ENCODE measurements at places on chromosomes 6 and 20.
A peak's percentile ranks its signal among the peaks of the same experiment; 100 is the strongest.

DNA sequence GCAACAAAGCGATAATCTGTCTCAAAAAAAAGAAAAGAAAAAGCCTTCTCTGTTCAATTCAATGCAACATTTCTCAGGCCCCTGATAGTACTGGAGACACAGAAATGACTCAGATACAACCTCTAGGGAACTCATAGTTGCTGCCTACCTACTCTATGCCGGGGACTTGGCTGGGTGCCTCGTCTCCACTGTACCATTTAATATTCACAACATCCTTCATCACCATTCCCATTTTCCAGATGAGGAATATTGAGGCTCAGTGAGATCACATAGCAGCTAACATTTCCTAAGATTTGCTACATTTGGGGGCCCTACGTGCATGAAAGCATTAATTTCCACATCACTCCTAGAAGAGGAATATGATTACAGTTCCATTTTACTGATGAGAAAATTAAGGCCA is 7.5 kb downstream of the NOL4L start:
- no peak for DNase-seq

DNA sequence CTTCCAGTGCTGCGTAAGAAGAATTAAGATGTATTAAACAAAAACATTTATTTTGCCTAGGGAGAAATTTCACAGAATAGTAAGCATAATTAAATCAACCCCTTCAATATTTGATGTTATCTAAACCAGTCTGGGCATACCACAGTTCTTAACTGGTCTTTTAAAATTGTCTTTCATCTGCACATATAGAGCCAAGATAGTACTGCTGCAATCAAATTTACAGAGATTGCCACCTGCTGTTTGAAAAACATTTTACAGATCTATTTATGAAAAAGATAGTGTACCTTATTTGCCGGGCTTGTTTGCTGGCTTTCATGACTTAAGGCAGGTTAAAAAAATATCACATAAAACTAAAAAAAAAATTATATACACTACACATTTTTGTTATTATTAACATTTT is 323.2 kb downstream of the ADGRB3 start:
- DNase-seq: no peak

GRCh38 chr6:123838505-123839234 is 35.0 kb downstream of the NKAIN2 start:
- no peak for DNase-seq

DNA sequence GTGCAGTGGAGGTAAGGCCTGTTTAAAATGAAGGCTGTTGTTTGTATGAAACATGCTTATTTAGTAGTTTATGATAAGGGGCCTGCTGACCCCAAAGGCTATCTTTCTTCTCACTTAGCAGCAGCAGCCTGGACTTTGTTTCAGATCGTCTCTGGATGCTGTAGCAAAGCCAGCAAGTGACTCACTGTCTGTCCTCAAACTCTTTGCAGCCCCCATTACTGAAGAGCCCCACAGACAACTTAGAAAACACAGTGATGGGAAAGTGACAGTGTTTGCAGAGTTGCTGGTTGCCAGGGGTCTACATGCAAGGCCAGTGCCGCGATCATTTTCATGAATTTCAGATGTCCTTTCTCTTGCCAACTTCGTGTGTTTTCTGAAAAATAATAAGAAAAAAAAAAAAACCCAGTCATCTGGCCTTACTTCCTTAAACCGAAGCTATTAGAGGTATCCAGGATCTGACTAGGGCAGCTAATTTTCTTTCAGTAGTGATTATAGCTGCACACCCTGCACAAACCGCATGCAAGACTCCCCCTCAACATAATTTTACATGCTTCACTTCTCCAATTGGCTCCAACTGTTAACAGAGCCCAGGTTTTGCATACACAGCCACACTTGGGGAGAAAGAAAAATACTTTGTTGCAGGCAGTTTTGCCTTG is 11.6 kb upstream of the F13A1 start:
- no peak for DNase-seq

GRCh38 chr6:137188855-137189254 is 15.4 kb upstream of the IL22RA2 start:
- no peak for DNase-seq

DNA sequence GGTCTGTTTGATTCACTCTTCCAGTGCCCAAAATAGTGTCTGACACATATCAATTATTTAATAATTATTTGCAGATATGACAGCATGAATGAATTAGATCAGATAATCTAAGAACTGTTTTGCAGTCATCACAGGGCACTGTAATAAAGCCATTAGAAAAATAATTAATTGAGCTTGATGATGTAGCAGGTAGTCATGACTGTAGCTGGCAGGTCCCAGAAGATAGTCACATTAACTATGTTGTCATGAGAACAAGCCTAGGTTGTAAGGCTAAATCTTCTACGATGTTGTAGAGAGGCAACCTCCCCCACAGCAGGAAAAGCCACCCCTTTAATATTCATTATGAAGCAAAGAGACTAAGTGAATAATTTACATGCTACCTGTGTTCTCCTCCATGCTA is 243.9 kb upstream of the SPTLC3 start:
- no peak for DNase-seq

GRCh38 chr6:106077881-106078280 is 8.3 kb upstream of the PRDM1 start:
- DNase-seq: no peak

DNA sequence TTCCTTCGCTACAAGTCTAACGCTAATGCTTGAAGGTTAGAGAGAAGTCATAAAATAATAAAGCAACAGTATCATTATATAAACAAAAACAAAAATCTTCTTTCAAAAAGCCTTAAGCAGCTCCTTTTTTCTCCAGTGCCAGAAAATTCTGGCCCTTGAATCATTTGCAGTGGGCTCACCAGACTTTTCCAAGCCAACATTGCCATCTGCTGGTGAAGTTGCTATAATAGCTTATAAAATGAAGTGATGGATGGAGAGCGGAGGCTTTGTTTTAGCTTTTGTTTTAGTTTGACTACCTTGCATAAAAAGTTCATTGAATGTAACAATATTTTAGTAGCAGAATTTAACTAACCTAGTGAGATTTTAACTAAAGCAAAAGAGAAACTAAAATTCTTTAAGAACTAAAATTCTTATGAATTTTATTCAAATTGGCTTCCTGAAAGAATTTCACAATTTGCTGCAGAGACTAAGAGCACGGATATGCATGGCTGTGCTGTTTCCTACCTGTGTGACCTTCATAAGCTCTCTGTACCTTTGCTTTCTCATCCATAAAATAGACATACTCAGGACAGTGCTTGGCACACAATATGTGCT is 44.8 kb upstream of the SLC2A12 start:
- DNase-seq: peak; percentile 57

GRCh38 chr6:113143206-113143605 is 713.9 kb upstream of the MARCKS start:
- no peak for DNase-seq

- no peak for DNase-seq
Measured at GRCh38 chr20:61728326-61728725, 337.4 kb downstream of the TAF4 start.

DNA sequence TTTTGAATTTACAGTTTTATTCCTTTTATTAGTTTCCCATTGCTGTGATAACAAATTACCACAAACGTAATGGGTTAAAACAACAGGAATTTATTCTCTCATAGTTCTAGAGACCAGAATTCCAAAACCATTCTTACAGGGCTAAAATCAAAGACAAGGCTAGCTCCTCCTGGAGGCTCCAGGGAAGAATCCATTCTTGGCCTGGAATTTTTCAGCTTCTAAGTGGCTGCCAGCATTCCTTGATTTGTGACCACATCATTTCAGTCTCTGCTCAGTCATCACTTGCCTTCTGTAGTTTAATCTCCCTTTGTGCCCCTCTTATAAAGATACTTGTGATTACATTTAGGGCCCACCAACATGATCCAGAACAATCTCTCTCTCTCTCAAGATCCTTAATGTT is 897 bp upstream of the SEL1L2 start:
- DNase-seq: no peak

GRCh38 chr6:169501128-169501527 is 200.7 kb downstream of the WDR27 start:
- DNase-seq: no peak

DNA sequence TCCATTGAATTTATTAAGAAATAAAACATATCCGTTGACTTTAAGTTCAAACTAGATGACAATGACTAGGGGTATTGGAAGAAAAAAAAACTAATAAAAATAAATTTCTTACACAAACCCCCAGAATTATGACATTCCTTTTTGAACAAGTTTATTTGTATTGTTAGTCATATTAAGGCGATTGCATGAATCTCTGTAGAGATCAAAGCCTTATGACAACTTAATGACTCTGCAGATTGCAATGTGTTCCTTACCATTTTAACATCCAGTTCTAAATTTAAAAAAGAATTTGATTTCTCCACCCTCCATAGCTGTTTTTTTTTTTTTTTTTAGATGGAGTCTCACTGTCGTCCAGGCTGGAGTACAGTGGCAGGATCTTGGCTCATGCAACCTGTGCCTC is 189.8 kb upstream of the CEP162 start:
- DNase-seq: no peak

- no peak for DNase-seq
Measured at GRCh38 chr6:138593909-138594757, 94.8 kb upstream of the NHSL1 start.

- DNase-seq: no peak
Measured at GRCh38 chr6:16177881-16178280, 49.0 kb downstream of the MYLIP start.

GRCh38 chr20:2879146-2879545 is 5.9 kb downstream of the PTPRA start:
- DNase-seq: no peak

GRCh38 chr6:68774843-68775242 is 139.8 kb downstream of the ADGRB3 start:
- DNase-seq: no peak

GRCh38 chr20:11891077-11891775 is 26.5 kb upstream of the BTBD3 start:
- no peak for DNase-seq

GRCh38 chr6:136666041-136666440 is 115.8 kb upstream of the MAP7 start:
- no peak for DNase-seq

- DNase-seq: no peak
Measured at GRCh38 chr6:129369737-129370136, 340.2 kb downstream of the ARHGAP18 start.

- no peak for DNase-seq
Measured at GRCh38 chr6:149182262-149182661, 135.2 kb upstream of the TAB2 start.

DNA sequence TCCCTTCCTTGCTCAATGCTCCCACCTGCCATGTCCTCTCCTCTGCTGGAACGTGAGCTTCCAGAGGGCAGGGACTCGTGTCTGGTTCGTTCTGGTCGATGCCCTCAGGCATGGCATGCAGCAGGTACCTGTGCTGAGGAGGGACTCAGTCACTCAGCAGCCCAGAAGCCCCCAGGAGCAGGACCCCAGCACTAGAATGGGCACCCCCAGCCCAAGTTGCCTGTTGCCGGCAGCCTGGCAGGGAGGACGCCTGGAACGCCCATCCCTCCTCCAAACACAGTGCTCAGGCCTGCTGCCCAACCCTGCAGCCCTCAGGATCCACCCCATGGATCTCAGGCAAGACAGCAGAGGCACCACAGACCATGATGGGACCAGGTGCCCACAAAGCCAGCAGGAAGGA is 40.6 kb downstream of the BMP7 start:
- DNase-seq: no peak

DNA sequence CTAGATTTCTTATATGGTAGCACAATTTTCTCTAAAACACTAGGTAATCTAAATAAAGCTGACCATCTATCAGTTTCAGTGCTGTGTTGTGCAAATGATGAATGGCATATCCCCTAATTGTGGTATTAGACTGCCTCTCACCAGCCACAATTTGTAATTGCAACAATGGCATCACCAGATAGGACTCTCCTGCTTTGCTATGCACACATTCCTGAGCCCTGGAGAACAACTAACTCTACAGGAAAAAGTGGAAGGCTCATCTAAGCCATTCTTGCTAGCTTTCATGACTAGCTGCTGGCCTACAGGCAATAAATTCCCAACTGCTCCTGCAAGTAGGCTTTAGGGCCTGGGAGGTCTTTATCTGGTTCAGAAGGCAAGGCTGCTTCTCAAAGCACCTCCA is 974.1 kb downstream of the EYS start:
- DNase-seq: no peak

- no peak for DNase-seq
Measured at GRCh38 chr6:134374491-134375219, 56.7 kb upstream of the SGK1 start.

DNA sequence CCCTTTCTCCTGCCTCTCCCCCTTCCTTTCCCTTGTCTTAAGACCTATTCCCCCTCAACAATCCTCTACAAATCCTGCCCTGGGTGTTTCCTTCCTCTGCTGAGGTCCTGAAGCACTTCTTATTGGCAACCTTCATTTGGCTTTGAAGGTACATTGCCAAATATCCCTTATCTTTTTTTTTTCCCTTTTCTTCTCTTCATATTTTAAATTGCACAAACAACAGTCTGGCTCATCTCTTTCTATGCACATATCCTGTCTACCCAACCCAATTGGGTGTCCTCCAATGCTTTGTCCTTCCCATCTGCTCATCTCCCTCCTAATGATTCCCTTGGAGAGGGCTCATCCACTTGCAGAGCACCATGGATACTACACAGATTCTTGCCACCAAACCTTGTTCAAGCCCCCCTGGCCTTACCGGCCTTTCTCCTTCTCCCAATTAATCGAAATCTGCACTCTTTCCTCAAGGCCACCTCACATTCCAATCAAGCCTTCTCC is 537.9 kb upstream of the JARID2 start:
- no peak for DNase-seq

DNA sequence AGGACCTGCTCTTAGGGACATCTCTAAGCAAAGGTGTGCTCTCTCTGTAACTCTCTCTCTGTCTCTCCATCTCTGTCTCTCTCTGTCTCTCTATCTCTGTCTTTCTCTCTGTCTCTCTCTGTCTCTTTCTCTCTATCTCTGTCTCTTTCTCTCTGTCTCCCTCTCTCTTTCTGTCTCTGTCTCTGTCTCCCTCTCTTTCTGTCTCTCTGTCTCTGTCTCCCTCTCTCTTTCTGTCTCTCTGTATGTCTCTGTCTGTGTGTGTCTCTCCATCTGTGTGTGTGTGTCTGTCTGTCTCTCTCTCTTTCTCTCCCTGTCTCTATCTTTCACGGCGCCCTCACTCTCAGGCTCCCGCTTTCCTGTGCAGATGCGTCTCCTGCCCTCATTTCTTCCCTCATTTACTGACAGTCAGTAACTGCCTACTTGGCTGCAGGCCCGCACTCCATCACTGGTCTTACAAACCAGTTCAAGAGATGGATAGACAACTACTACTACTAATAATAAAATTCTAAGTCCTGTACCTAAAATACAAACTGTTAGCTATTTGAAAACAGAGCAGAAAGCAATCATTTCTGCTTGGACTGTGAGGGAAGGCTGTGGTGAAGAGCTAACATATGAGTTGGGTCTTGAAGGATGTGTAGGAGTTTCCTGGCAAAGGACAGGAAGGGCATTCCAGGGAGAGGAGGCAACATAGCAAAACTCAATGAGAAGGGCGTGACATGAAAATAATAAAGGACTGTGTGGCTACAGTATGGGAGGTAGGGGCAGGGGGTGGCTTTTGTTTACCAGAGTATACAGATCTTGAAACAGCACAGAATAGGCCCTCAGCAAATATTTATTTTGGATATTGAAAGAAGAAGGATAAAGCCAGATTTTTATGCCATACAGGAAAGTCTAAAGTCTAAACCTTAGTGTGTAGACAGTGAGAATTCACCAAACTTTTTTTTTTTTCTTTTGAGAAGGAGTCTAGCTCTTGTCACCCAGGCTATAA is 67.8 kb upstream of the TAB2 start:
- no peak for DNase-seq

- DNase-seq: no peak
Measured at GRCh38 chr6:158418501-158418900, 106.2 kb downstream of the TULP4 start.
